ENCODE measurements at places on chromosomes 2 and 18. TPM values are rescaled to one million over a fixed set of nuclear protein-coding genes. Genes with fewer than 3 reads are reported as not detected.

Gene CNDP1
- total RNA-seq: not detected

Gene NCOA1
- 32.7 TPM for total RNA-seq

Gene ERFE
- total RNA-seq: 0.88 TPM

Gene CPLX4
- not detected for total RNA-seq

Gene NYAP2
- 0.05 TPM for total RNA-seq

Gene TUBB8B
- total RNA-seq: not detected

Gene EFR3B
- 0.93 TPM for total RNA-seq

Gene IKZF2
- 19.1 TPM for total RNA-seq

Gene HSBP1L1
- 11.2 TPM for total RNA-seq

Gene RMND5A
- total RNA-seq: 51.3 TPM

Gene RIT2
- not detected for total RNA-seq

Gene FBXO41
- 19.8 TPM for total RNA-seq

Gene FIGN
- not detected for total RNA-seq

Gene LIMS3
- total RNA-seq: 0.17 TPM

Gene UGT1A10
- total RNA-seq: not detected

Gene CKAP2L
- total RNA-seq: 45.5 TPM

Gene ANKRD30B
- not detected for total RNA-seq

Gene LRRC30
- total RNA-seq: not detected
